ENCODE measurements at places on chromosomes 5 and 9.
A peak's percentile ranks its signal among the peaks of the same experiment; 100 is the strongest.

DNA sequence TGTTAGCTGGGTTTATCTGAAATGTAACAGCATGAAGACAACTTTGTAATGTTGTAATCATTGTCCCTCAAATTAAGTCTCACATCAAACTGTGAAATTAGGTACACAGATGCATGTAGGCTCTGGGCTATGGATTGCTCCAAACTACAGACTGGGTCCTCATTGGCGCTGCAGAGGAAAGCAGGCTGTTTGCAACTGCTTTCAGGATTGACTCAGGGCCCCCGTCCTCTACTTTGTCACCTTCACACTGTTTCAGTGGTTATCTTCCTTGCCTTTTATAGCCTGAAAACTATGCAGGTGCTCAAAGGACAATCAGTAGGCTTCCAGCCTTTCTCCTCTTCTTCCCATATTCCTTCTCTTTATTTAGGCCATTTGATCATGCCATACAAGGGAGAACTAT lies 18.0 kb downstream of the GRAMD2B start:
- DNase-seq: no peak

GRCh38 chr5:91643797-91644196 lies 260.7 kb upstream of the ARRDC3 start:
- DNase-seq: no peak

DNA sequence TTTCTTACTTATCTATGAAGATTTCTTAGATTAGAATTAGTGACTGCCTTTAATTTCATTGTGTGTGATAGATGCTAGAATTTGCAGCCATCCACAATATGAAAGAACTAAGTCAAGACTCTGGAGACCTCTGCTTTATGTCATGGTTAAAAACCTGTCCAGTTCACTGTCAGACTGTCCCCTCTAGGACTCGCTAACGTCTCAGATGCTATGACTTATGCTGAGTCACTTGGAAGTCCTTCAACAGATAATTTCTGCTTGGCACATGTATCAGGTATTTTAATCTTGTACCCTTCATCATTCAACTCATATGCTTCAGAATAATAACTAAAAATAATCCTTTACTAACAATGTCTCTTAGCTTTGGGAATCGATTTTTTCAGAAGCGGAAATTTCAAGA lies 230.5 kb upstream of the DMAC1 start:
- no peak for DNase-seq

DNA sequence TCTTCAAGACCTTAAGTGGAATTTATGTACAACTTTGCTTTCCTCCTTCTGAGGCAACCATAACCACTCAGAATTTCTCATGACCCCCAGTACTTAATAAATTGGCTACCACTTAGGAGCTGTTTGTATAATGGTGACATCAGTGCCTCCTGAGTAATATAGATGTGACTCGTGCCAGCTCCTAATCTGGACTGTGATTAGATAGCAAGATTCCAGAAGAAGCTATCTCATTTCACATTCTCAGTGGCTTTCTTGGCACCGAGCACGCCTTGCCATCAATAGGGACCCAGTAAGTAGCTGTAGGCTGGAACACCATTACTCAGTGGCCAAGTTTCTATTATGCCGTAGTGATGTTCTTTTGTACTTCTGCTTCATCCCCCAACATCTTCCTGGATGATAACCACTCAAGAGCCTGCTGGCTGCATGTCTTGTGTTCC lies 228.8 kb downstream of the CD180 start:
- peak; percentile 58 for DNase-seq

GRCh38 chr9:71607461-71607881 lies 160.8 kb downstream of the CEMIP2 start:
- DNase-seq: no peak
